ENCODE measurements at places on chromosomes 6 and 20.

DNA sequence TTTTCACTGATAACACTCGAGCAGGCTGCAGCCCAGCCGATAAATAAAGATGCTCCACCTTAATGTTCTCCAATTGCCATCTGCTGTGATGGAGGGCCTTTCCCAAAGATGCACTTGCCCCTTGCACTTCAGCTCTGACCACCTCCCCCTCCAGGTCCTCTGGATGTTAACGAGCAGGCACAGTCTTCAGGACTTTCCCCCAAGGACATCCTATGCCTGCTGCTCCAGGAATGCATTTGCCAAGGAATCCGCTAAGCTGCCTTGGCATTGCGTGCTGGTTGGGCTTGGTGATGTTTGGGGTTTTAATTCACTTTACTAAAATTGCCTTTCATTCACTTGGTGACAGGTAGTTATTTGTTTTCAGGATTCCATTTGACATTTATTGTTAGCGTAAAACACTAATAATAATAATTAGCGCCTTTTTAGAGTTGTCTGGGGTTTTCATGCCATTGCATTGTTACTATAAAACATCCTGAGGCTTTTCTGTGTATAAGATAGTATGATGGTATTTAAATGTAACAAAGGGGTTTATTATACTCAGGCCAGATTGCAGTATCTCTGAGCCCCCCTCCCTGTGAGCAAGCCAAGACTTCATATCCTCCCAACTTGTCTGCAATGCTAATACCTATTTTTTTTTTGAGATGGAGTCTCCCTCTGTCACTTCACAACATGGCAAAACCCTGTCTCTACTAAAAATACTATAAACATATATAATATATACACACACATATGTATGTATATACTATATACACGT is 66.7 kb upstream of the TSHZ2 start:
- no peak for DNase-seq

DNA sequence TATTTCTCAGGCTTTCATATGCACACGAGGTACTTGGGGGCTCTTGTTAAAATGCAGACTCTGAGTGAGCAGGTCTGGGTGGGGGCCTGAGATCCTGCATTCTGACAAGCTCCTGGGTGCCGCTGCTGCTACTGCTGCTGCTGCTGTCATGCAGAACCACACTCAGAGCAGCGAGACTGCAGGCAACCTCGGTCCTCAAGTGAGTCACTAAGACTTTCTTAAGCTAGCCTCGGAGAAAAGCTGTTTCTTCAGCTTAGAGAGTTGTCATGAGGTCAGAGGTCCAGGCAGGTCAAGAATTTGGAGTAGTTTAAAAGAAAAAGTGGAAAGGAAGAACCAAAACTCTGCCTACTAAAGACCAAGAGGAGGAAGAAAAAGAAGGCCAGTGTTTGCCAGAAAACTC is 92.9 kb downstream of the SPTLC3 start:
- no peak for DNase-seq

DNA sequence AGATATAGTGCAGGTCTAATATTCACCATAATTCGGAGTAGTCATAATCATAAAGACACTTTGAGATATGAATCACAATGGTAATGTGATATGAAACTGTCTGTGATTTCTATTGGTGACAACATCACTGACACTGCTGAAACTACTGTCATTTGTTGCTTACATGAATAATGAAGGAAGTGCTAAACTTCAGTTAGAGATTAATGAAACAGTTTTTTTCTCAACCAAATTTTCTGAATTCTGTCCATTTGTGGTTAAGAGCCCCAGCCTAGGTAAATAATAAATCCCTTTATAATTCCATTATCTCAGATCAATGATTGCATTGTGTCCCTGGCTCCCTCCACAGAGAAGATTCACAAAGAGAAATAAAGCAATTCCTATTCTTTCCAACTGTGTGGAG is 122.6 kb downstream of the HIVEP2 start:
- no peak for DNase-seq

DNA sequence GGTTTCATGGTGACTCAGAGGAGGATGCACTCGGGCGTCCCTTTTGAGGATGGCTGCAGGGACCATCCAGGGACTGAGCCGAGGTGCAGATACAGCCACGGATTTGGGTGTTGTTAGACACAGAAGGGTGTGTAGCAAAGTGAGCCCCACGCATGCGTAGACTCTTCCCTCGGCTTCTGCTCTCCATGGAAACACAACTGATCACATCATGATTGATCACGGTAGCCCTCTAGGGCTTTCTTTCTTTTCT is 606 bp upstream of the ULBP1 start:
- no peak for DNase-seq

GRCh38 chr20:41408986-41409385 is 42.4 kb upstream of the EMILIN3 start:
- no peak for DNase-seq

DNA sequence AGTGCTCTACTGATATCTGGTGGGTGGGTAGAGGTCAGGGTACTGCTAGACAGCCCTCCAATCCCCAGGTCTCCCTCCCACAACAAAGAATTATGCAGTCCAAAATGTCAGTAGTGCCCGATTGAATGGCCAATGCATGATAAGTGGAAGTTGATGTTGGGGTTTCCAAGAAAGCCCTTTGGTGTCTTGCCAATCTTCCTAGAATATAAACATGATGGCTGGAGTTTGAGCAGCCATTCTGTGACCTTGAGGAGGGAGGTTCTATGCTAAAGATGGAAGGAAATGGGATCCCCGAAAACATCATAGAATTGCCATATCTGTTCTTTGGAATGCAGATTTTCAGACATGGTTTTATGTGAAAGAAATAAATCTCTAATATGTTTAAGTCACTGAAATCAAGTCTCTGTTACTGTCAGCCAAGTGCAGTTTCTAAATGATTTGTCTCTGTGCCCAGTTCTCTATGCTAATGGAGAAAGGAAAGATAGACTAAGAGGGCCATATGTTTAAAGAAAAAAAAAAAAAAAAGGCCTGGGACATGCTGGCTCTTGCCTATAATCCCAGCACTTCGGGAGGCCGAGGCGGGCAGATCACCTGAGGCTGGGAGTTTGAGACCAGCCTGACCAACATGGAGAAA is 32.8 kb upstream of the PTPN1 start:
- DNase-seq = no peak

- no peak for DNase-seq
Measured at GRCh38 chr20:11248687-11249638, 575.2 kb upstream of the JAG1 start.

- DNase-seq = no peak
Measured at GRCh38 chr6:7086488-7086887, 21.3 kb upstream of the RREB1 start.

DNA sequence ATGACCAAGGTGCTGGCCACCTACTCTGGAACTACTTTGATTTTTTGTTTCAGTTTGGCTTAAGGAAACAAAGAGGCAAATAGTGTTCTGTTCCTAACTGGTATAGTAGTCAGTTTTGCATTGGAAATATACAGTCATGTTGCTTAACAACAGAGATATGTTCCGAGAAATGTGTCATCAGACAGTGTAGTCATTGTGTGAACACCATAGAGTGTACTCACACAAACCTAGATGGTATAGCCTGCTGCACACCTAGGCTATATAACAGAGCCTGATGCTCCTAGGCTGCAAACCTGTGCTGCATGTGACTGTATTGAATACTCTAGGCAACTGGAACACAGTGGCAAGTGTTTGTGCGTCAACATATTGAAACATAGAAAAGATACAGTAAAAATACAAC is 80.4 kb downstream of the ARID1B start:
- no peak for DNase-seq

GRCh38 chr20:59932616-59933295 is 681 bp downstream of the SYCP2 start:
- no peak for DNase-seq

- DNase-seq = no peak
Measured at GRCh38 chr20:42095221-42095620, 477.0 kb upstream of the CHD6 start.

- DNase-seq = no peak
Measured at GRCh38 chr6:132813173-132813856, 1.1 kb upstream of the RPS12 start.

GRCh38 chr6:121944354-121944753 is 455.1 kb upstream of the HSF2 start:
- no peak for DNase-seq

GRCh38 chr20:59182401-59183044 is 18.9 kb downstream of the ZNF831 start:
- DNase-seq = no peak

- DNase-seq = no peak
Measured at GRCh38 chr6:7155871-7156579, 48.3 kb downstream of the RREB1 start.

GRCh38 chr6:90109141-90109540 is 187.5 kb downstream of the BACH2 start:
- no peak for DNase-seq

- DNase-seq = no peak
Measured at GRCh38 chr6:99967052-99967451, 27.0 kb downstream of the MCHR2 start.

GRCh38 chr6:170063431-170063830 is 227.4 kb downstream of the DLL1 start:
- DNase-seq = no peak

- no peak for DNase-seq
Measured at GRCh38 chr6:137792160-137793033, 74.7 kb upstream of the TNFAIP3 start.

DNA sequence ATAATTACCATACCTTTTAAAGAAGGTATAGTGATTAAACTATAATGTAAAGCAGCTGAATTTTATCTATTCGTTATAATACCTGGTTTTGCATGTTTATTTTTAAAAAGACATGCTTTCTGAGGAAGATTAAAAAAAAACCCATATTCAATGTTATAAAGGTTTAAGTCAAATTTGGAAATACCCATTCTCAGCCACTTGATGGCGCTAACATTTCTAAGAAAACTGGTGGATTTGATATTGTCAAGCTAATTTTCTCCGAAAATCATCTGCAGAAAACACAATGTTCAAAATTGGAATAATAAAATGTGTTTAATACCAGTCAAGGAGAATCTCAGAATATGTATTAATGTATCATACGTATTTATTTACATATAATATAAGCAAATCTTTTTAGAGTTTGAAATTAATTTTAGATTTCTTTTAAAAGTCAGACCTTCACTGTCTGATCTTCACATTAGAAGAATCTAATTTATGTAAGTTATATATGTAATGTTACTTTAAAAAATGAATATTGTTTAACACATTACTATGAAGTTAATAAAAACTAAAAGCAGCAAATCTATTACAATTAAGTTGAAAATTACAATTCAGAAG is 35.0 kb downstream of the SHPRH start:
- DNase-seq = no peak

GRCh38 chr20:44536175-44536574 is 14.3 kb upstream of the SERINC3 start:
- no peak for DNase-seq

GRCh38 chr6:46184114-46184513 is 13.3 kb upstream of the ENPP5 start:
- no peak for DNase-seq

DNA sequence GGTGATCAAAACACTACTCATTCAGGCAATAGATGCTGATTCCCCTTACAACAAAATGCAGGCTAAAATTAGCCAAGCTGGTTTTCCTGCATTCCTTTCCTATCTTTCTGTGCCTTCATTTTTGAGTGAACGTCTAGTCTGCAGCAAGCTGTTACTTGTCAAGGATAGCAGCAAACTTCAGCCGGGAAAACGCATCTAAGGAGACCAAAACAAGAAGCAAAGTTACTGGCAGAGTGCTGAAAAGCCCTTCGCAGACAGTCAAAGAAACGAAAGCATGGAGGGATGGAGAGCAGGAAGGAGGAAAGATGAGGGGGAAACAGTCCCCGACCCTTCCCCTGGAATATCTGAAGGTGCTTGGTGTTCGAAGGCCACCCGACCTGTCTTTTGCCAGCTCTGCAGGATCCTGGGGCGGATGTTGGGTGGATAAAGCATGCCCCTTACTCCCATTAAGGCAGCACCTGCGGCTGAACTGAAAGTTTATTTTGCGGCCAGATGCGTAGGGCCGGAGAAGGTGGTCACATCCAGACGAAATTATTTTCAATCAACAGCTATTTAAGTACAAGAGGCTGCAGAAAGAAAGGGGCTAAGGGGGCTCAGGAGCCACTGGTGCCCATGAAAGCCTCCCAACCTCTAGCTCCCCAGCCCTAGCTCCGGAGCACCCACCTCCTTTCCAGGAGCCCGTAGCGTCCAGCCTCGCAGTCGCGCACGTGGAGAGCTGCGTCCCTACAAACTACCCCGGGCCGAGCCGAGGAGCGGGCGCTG is 538 bp downstream of the FERMT1 start:
- no peak for DNase-seq

DNA sequence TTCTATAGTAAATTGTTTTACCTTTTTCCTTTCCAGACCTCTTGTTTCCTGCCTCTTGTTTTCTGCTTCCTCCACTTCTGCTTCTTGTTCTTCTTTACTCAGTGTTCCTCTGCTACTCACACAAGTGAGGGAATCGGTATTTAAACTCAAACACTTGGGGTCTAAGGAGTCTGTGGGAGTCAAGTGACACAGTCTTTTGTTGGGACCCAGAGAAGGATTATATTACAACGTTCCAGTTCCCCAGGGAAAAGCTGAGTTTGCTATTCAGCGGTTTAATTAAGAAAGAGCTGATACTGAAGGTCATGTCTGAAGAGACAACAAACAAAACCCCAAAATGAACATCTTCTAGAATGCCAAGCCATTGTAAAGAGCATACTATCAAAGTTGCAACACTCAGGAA is 107.8 kb upstream of the CITED2 start:
- DNase-seq = no peak

DNA sequence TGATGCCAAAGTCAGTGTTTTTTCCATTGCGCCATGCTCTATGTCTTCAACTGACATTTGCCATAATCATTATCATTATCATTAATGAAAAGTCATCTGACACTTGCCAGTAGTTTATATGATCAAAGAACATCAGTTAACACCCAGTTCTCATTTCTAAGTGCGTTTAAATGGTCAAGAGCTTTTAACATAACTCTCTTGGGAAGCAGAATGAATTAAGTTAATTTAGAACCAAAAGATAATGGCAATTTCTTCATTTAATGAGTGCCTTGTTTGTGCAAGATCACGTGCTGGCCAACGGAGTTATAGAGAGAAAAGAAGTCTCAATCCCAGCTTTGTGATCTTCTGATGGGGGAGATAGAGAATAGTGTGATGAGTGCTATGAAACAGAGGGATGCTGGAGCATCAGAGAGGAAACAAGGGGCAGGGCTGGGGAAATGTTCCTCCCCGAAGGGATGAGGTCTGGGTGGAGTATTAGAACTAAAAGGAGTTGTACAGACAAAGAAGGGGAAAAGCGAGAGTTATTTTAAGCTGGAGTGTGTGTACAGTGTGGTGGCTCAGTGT is 20.3 kb downstream of the ANKS1A start:
- no peak for DNase-seq
